GM18507 (cell line): ENCODE measurements at places on chromosomes 11 and 22.

DNA sequence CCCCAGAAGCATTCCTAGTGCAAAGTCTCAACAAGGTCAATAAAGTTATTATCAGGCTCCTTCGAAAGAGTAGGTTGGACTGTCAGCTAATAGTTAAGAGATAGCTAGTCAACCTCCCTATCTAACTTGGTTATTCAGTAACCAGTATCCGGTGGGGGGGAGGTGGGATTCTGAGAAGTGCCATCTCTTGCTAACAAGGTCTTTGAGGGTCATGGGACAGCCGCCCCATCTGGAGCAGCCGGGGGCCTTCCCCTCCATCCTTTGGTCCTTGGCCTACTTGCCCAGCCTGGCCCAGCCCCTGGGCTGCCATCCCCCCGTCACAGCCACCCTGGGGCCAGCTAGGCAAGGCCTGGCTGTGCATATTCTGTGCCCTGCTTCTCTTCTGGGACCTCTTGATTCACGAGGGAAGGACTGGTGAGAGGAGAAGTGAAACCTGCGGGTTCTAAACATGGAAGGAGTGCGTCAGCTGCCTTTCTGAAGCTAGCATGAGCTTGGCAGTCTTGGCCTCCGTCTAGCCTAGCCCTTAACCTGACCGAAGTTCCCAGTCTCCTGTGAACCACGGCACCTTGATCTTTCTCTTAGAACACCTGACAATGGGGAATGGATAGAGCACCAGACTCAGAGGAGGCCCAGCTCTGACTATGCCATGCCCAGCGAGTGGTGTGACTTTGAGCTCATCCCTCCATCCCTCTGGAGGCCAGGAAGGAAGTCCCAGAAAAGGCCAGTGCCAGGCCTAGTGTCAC is 9.3 kb downstream of the SLC37A2 start:
- peak; percentile 75 for DNase-seq

DNA sequence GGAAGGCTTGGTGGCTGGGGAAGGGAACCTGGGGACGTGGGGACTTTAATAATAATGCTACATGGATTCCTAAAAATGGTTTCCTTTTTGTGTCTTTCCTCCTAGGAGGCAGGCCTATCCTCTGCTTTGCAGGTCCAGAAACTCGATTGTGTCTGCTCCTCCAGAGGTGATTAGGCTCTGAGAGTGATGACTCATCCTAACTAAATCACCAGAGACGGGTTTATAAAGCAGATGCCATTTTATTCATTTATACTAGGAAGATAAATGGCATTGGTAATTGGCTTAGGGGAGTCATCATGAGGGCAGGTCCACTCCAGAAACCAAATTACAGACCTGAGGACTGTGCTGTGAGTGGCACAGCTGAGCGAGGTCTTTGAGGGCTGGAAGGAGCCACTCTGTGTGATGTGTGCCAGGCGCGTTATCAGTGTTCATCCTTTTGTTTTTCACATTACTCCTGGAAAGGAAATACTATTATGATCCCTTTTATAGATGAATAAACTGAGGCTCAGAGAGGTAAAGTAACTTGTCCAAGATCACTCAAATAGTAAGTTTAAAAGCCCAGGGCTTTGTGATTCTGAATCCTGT is 7.1 kb downstream of the NLRX1 start:
- no peak for DNase-seq

- DNase-seq = no peak
Observed at GRCh38 chr22:36386351-36386899, 1.3 kb downstream of the MYH9 start.

DNA sequence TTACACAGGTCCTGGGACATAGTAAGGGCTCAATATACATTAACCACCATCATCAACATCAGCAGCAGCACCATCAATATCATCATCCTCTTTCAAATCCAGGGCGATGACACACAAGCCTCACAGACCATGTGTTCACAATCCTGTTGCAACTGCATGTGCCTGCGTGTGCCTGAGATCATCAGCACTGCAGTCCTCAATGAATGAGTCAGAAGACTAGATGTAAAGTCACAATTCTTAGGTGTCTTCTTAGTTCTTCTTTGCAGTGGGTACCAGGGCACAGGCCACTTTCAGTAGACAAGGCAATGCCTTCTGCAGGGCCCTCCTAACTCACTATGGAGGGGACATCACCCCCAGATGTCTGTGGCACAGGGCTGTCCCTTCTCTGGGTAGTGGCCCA is 111.1 kb downstream of the MYO18B start:
- DNase-seq = no peak

DNA sequence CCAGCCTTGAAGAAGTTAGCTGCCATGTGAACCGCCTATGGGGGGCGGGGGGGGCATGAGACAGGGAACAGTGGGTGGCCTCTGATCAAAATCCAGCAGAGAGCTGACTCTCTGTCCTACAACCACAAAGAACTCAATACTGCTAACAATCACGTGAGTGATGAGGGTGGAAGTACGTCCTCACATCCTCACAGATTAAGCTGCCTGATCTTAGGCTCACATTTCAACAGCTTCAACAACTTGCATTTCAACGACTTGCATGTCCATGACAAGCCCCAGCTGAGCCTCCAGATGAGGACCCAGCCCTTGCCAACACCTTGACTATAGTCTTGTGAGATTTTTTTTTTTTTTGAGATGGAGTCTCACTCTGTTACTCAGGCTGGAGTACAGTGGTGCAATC is 51.6 kb downstream of the CLMP start:
- DNase-seq = no peak

DNA sequence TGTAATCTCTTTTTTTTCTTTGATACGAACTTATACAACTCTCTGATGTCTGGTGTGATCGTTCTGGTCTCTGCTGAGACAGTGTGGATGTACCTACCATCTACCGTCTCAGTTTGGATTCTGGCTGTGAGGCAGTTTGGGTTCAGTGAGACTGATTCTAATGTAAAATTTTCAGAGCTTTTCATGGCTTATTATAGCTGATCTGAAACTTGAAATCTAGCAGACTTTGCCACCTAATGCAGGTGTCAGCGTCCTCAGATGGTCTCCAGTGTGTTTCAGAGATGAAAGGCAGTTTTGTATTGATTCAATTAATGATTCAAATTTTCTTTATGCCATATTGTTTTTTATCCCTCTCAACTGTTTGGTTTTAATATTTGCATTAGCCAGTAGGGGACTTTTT is 35.9 kb downstream of the PPFIBP2 start:
- no peak for DNase-seq

GRCh38 chr11:23540101-23540561 is 679.9 kb upstream of the CCDC179 start:
- peak; percentile 4 for DNase-seq

GRCh38 chr22:25025491-25026400 is 73.2 kb downstream of the KIAA1671 start:
- no peak for DNase-seq

DNA sequence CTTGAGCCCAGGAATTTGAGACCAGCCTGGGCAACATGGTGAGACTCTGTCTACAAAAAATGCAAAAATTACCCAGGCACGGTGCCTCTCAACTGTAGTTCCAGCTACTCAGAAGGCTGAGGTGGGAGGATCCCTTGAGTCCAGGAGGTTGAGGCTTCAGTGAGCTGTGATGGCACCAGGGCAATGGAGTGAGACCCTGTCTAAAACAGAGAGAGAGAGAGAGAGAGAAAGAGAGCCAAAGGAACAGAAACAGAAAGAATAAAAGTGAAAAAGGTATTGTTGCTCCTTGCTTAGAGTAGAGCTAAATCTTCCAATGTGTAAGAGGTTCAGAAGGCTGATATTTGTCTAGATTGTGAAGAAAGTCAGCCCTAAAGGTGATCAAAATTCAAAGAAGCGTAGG is 8.9 kb upstream of the ETS1 start:
- no peak for DNase-seq

- no peak for DNase-seq
Observed at GRCh38 chr11:20238712-20239111, 78.4 kb upstream of the DBX1 start.
